ENCODE measurements at places on chromosomes 1 and 21.
A peak's percentile ranks its signal among the peaks of the same experiment; 100 is the strongest.

GRCh38 chr1:172647110-172647564, 11.8 kb upstream of the FASLG start:
- no peak for DNase-seq

- DNase-seq, result no peak
These were observed 27.2 kb upstream of the TSPEAR start for GRCh38 chr21:44738621-44739020.

- DNase-seq, result peak; percentile 94
These were observed 168.0 kb upstream of the NR5A2 start for GRCh38 chr1:199859491-199859933.

DNA sequence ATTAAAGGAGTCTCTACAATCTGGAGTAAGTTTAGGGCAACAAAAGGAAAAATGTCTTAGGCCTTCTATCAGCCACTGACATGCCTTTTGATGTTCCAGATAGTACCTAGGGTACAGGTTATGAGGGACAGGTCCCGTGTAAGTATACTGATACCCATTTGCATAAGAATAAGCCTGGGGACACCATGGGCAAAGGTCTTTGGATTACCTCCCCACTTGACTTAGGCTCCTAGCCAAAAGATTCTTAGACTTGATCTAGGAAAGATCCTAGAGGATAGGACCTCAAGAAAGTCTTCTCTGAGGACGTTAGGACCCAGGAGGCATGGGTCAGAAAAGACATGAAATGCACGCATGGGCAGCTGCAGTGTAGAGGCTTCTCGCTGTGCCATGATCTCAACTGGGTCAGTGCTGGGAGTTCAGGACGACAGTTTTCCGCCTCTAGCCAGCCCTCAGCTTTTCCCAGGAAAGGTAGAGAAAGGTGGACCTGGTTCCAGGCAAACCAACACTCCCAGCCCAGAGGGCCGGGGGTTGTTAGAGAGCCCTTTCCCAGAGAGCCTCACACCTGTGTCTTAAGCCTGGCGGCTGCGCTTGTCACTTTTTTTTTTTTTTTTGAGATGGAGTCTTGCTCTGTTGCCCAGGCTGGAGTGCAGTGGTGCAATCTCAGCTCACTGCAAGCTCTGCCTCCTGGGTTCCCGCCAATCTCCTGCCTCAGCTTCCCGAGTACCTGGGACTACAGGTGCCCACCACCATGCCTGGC, 26.6 kb downstream of the MSTO1 start:
- DNase-seq, result no peak

- DNase-seq, result no peak
These were observed 680.3 kb downstream of the LRRIQ3 start for GRCh38 chr1:73517603-73518191.

DNA sequence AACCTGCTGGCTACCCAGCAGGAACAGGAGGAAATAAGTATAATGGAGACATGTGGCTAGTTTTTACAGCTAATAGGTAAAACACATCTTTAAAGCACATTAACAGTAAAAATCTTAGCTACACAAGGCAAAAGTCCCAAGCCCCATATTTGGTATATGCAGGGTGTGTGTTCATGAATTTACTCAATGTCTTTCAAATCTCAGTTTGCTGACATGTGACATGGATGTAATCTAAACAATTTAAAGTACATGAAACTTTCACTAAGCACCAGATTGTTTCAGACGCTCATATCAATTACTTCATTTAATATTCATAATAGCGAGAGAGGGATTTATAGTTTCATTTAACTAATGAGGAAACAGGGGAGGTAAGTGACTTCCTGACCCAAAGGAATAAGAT, 3.9 kb downstream of the TACSTD2 start:
- DNase-seq, result no peak

DNA sequence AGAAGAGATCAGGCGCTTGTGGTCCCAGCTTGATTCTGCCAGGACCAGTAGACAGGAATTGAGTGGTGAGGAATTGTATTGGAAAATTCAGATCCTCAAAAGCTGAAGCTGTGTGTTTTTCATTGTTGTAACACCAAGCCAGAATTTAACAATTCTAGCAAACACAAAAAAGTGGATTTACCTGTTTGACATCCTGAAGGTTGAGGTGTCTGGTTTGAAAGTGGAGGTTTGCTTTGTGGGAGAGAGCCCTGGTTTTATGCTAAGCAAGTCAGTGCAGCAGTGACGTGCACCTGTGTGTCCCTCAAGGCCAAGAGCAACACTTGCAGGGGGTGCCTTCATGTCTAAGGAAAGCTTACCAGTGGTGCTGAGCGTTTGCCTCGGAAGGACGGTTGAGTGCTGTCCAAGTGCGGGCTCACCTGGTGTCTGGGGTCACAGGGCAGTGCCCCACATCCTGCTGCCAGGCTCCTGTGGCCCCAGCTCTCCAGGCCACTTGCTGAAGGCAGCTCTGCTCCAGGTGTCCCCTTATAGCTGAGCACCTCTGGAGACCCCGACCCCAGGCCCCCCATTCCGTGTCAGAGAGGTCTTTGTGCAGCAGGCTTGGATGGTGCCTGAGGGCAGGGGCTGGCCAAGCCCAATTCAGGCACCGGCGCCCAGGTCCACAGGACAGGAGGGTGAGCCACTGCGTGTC, 27.7 kb downstream of the PCNT start:
- no peak for DNase-seq

GRCh38 chr1:197559244-197559643, 216.0 kb downstream of the DENND1B start:
- no peak for DNase-seq
